ENCODE measurements at places on chromosomes 5 and 9. TPM values are rescaled to one million over a fixed set of nuclear protein-coding genes. Genes with fewer than 3 reads are reported as not detected.

OR1J2 gene
- total RNA-seq, result not detected

ABO gene
- total RNA-seq, result 0.08 TPM

SLC6A7 gene
- total RNA-seq, result not detected

PNPLA7 gene
- total RNA-seq, result 0.75 TPM

OTULINL gene
- 2.3 TPM for total RNA-seq

PTGES gene
- total RNA-seq, result not detected
